ENCODE measurements at places on chromosomes 6 and 20.

DNA sequence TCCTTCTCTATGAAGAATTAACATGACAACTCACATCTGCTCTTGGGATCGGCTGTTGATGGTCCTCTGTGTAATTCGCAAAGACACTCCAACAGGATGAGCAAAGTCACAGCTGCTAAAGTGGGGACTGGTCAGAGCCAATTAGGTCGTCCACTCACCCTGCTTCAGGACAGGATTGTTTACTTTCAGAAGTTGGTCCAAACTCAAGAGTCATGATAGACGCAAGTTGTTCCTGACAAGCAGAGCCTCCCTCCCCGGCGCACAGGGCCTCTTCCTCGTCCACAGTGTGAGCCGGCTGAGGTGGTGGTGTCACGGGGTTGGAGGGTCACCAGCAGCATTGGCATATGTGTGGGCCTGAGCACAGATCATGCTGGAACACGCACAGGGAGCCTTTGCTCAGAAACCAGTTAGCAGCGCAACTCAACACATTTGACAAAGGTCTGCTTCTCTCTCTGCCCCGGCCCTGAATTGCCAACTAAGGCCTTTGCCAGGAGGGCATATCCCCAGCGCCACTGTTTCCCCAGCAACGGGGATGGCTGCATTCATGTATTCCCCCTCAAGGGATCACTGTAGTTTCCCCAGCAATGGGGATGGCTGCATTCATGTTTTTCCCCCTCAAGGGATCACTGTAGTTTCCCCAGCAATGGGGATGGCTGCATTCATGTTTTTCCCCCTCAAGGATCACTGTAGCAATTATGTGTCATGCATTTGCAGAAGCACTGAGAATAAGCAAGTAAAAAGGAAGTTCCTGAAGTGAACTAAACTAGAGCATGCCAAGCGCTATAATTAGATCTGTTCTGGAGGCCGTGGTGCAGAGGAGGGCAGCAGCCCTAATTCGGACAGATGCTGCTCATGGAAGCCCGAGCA, 111.7 kb downstream of the THBS2 start:
- DNase-seq, result peak; percentile 64

DNA sequence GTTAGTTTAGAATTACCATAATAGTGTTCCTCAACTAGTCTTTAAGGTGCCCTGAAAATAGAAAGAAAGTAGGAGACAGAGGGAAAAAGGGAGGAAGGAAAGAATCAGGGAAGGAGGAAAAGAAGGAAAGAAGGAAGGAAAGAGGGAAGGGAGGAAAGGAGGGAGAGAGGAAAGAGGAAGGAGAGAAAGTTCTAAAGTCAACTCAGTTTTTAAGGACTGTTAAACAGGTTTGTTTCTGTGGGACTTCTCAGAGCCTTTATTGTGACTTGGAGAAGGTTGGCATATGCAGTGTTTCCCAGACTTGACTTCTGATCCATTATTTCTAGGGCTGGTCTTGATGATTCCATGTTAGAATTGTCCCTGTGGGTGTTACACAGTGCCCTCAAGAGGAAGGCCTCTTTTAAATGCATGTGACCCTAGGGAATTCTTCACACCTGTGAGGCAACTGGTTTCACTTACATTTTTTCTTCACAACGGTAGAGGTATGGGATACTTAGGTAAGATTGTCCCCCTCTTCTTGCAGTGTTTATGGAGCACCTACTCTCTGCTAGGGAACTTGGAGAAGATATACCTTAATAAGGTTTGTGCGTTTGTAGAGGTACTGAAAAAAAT, 132.7 kb upstream of the GMDS start:
- no peak for DNase-seq

DNA sequence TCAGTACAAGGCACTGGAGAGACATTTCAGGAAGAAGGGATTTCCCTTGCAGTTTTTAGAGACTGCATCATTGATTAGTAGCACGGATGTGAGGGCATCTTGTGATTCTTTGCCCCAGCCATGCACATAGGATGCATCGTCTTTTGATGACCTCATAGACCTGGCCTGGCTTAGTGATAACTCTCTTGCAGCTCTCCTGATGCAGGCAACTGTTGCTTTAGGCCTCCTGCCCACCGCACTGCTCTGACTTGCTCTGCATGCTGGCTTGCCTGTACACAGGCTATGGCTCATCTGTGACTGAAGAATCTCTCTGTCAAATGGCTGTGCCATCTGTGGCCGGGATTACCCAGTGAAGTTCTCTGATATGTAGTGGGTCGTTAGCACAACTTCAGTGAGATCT, 207.7 kb upstream of the PTCHD4 start:
- DNase-seq, result no peak

DNA sequence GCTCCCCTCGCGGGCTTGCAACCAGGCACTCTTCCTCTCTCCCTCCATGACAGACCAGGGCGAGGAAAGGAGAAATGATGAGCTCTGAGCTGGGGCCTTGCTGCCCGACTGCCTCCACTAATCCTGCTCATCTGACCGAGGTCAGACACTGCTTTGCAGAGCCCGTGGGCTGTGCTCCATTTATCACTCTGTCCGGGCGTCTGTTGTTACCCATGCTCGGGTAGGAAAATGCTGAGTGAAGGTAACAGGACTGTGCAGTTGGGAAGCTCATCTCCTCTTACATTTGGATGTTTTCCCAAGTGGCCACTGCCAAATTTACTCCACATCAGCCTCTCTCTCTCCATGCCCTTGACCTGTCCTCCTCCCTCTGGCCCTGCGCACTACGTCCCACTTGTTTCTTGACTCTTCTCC, 14.6 kb downstream of the RPS6KA2 start:
- no peak for DNase-seq

- DNase-seq, result no peak
Measured at GRCh38 chr6:116300566-116300965, 20.8 kb upstream of the TSPYL1 start.

DNA sequence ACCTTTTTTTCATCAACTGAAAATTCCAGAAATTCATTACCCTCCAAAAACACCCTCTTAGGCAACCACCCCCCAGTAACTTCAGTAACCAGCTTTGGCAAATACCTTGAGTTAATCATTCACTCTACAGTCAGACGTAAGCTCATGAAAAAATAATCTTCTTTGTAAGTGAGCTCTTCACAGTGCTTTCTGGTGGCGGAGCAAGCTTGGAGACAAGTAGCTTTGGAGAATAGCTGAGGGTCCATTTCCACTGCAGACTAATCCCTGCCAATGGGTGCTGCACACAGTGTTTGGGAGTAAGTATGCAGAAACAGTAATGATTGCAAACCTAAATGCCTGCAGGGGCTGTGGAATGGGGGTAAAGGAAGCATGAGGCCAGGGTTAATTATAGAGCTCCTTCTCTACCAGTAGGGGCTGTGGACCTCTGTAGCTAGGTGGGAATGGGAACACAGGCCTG, 56.8 kb upstream of the HINT3 start:
- DNase-seq, result no peak

- DNase-seq, result no peak
Measured at GRCh38 chr20:56540415-56540814, 7.4 kb downstream of the FAM209B start.

DNA sequence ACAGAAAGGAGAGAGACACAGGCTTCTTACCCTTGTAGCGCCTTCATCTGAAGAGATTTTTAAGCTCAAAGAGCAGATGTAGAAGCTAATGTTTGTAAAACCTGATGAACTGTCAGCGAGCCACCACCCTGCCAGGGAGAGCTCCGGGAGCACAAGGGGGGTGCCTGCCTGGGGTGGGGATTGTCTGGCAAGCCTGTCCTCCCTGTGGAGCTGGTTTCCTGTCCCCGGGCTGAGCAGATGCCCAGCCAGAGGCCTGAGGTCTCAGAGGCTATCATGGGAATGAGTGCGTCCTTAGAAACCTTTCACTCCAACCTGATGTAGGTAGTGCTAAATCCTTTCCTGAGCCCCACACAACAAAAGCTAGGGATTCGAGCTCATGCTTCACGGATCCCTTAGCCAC, 41.9 kb upstream of the NR2E1 start:
- DNase-seq, result no peak

GRCh38 chr6:32581315-32582095, 8.1 kb downstream of the HLA-DRB1 start:
- no peak for DNase-seq

DNA sequence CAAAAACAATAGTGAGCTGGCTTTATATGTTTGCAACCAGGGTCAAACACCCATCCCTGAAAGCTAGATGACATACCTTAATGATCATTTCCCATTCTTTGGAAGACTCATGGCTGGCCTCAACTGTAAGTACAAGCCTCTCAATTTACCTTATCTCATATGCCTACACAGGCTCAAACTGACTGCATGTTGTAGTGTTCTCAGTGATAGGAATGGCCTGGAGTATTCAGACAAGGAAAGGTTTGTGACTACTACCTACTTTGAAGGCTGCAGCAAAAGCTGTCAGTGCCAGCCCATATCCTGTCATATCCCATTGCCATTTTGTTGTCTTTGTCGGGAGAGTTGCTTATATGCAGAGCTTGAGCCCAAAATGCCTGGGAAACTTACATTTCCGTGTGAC, 205.2 kb upstream of the MOCS1 start:
- DNase-seq, result no peak

GRCh38 chr6:25713824-25714223, 40.7 kb upstream of the SLC17A4 start:
- no peak for DNase-seq

- DNase-seq, result no peak
Measured at GRCh38 chr20:24007758-24008157, 19.2 kb upstream of the GGTLC1 start.

DNA sequence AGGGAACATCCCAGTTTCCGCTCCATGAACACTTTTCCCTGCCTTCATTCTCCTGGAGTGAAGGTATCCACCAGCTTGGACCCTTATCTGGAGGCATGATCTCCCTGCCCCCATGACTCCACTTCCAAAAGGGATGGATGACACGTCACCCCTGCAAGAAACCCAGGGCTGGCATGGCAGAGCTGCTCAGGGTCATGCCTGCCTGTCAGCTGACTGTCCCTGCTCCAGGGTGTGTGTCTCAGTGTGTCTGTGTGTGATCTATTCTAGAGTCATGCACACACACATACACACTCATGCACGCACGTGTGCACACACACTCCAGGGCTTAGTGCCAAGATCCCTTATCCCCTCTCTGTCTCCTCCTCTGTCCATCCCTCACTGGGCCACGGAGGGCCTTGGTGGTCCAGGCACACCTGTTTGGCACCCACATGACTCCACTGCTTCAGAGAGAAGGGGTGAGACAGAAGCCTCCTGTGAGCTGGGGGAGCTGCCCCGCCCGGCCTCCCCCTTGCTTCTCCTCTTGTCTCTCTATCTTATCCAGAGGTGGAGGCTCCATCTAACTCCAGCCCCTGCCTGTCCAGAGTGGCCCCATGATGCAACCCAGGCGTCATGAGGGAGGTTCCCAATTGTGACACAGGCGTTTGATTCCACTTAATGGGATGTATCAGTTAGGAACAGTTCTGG, 290.9 kb downstream of the CDC5L start:
- DNase-seq, result no peak

DNA sequence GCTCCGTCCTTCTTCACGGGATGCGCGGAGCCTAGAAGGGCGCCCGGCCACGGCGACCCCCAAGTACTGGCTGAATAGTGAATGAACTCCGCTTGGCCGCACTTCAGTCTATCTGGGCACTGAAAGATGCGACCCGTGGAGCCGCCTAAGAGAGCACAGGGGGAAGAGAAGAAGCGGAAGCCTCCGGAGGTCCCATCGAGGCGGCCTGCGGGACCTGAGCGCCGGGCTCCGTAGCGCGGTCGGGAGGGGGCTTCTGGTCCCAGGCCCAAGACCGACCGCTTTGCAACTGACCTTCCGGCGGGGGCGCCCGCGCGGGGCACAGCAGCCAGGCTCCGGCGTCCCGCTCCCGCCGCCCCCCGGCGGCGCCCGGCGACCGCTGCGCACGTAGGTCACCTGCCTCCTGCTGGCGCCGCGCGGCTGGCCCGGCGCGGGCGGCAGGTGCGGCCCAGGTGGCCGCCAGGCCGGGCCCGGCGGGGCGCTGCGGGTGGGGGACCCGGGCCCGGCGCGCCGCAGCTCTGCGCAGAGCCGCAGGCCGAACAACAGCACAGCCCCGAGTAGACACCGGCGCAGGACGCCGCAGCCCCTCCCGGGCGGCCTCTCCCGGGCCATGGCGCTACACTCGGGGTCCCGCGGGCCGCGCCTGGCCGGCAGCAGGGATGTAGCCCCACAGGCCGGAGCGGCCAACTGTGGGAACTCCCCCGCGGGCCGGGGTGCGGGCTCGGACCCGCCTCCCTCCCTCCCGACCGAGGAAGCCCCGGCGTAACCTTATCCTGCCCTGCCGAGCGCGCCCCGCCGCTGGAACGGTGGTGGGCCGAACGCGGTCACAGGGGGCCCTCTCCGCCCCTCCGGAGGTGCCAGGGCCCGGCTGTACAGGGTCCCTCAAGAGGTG, at the start of gene METTL24:
Gene METTL24 (minus strand): TSS at position 686 of the 889 bp plus-strand sequence. CDS start 77 bp downstream, at position 609.
- peak; percentile 38 for DNase-seq

GRCh38 chr20:49896204-49896603, 19.1 kb downstream of the SPATA2 start:
- DNase-seq, result no peak

DNA sequence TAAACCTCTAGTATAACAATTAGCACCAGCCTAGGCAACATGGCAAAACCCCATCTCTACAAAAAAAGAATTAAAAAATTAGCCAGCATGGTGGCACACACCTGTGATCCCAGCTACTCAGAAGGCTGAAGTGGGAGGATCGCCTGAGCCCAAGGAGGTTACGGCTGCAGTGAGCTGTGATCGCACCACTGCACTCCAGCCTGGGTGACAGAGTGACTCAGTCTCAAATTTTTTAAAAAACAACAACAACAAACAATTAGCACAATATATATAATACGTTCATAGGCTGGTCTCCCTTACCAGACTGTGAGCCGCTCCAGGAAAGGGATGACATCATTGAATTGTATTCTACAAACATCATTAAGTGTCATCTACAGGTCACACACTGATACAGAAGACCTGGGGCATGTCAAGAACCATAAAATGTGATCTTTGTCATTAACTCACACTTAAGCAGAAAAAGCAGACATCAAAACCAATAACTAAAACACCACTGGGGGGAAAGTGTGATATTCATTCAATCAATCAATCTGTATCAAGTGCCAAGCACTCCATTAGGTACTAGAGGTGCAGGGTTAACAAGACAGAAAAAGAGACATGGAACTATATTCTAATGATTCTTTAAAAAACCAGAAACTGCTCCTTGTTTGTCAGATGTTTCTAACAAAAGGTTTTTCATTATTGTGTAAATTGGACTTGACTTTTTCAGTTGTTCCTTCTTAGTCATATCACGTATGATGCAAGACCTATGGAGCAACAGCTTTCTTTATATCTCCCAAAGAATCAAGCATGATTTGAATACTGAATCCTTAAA, 17.8 kb downstream of the MAP3K5 start:
- no peak for DNase-seq

- peak; percentile 50 for DNase-seq
Measured at GRCh38 chr20:36199345-36200257, 36.7 kb upstream of the AAR2 start.

GRCh38 chr6:70669133-70669532, 1.4 kb downstream of the SMAP1 start:
- DNase-seq, result no peak

- DNase-seq, result no peak
Measured at GRCh38 chr6:79600313-79600712, 30.8 kb upstream of the SH3BGRL2 start.

DNA sequence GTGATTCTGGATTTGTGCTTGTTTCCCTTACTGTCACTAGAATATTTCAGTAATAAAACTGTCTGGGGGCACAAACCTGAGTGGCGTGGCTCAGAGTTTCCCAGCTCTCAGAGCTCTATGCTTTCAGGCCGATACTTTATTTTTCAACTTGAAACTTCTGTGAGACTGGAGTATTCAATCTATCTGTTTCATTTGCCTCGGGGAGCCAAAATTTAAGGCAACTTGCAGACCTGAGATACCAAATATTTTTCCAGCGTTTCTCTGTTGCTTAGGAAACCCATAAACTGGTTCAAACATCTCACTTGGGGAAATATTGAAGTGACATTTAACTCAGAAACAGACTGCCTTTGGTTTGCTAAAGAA, 74.7 kb downstream of the SOBP start:
- no peak for DNase-seq
